ENCODE measurements at places on chromosomes 5 and 9.

DNA sequence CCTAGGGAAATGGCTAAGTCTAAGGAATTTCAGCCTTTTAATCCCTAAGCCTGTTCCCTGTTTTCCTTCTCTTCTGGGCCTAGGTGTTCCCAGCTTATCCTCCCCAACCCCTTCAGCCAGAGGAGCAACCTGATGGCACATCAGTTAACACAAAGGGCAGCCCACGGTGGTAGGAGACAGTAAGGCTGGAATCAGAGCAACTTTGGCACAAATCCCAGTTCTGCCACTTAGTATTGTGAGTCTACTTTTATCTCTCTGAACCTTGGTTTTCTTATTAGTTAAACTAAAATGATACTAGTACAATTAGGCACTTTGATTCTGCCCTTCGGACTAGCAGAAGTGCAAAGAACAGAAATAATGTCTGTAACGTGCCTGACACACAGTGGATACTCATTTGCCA, 246.8 kb downstream of the SAXO1 start:
- no peak for DNase-seq

DNA sequence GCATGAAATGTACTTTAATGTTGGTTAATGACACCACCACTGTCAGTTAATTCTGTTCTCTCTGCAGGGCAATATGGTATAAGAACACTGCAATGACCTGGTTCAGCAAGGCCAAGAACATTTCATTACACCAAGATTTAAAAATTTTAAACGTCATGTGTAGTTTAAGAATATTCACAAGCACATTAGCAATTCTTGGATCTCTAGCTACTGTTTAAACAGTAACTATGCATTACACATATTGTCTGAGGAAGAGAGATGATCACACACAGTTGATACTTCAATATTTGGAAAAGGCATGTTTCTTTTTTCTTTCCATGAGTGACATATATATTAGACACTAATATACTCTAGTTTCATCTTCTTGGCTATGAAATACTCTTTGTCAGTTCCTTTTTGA, 143.0 kb downstream of the ADAMTS12 start:
- DNase-seq, result no peak

GRCh38 chr5:131305138-131305689, 41.4 kb downstream of the CDC42SE2 start:
- no peak for DNase-seq

DNA sequence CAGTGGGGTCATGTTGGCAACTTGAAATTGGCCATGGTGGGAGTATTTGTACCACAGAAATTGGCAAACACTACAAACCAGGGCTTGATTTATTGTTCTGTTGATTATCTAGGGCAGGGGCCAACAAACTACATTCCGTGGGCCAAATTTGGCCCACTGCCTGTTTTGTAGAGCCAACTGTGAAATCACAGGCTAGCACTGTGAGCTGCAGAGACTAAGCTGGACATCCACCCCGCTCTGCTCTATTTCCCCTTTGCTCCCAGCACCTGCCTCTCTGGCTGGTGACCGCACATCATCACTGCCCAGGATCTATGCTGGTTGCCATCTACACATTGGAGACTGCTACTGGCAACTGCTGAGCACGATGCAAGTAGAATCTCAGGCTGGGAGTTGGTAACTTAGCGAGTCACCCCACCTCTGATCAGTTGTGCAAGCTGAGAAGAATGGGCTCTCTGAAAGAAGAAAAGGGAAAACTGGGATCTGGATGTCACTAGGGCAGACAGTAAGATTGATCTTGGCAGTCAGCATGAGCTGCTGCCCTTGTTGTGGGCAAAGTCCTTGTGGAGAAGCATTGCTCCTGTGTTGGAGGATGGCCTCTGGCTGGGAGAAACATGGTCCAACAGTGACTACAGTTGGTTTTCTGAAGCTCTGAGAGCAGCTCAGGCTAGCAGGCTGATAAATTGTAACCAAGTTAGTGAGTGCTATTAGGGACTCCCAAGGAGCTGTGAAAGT, 144.7 kb upstream of the RAD23B start:
- no peak for DNase-seq

- DNase-seq, result no peak
These were observed 62.7 kb upstream of the GRAMD2B start for GRCh38 chr5:126360467-126360866.

DNA sequence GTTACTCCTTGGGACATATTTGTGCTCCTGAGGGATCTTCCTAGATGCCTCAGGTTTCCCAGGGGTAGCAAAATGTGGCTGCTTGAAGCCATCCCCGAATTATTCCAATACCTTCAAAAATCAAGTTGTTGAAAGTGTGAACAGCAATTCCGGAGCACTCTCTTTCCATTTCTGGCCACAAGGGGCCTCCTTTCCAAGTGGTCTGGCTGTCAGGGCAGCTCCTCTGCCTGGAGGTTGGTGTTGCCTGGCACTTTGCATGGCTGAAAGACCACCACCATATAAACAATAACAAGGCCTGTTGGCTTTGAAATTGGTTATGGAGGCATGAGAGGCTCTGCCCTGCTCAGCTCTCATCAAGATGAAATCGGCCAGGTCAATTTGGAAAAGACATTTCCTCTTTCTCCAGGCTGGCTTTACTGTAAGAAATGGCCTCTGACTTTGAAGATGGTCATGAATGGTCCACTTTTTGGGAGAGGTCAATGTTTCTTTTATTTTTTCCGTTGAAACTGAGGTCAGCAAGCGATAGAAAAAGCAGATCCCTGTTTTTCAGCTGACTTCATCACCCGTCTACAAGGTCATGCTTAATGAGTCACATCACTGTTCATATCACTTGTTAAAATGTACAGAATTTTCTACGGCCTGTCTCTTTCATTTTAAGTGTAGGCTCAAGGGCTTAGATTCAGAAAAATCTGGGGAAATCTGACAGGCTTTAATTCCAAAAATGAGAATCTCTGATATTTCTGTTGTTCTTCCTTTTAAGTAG, 481.1 kb upstream of the ZNF608 start:
- no peak for DNase-seq

GRCh38 chr5:179869101-179869500, 10.5 kb upstream of the MRNIP start:
- DNase-seq, result no peak

DNA sequence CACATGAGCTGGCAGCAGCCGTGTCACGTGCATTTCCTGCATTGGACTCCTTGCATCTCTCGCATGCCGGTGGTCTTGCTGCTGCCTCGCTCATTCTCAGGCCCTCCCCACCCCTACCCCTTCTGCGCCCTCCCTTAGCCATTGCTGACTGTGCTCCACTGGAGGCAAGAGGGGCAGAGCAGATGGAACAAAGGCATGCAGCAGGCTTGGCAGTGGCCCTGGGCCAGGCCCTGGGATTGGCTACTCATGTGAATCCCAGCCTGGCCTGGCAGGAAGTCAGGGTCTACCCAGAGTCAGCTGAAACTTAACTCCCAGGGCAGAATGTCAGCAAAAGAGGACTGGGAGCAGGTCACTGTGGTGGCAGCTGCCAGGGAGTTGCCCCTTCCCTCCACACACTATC, 62.3 kb downstream of the TSTD2 start:
- no peak for DNase-seq

DNA sequence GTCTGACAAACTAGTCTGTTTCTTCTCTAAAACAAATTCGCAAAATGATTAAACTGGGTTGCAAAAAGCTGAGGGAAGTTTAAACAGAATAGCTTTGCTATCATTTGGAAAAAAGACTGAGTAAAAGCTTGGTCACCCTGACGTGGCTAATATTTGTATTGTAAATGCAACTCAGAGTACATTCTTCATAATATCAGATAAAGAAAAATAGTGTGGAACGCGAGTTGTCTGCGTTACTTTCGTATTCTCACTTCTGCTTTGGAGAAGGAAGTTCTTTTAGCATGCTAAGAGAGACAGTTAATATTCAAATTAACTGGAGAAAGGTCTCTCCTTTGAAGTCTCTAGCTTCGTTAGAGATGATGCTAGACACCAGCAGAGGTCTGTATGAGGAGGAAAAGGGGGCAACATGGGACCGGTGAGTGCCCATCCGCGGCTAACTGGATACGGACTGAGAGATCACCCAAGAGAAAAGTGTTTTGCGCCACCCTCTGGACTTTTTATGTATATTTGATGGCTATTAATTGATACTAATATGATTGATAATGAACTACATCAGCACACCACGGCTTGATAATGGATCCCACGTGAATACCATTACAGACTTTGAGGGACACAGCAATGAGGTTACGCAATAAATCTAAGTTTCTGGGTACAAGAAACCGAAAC, 2.9 kb upstream of the CNTRL start:
- DNase-seq, result no peak

DNA sequence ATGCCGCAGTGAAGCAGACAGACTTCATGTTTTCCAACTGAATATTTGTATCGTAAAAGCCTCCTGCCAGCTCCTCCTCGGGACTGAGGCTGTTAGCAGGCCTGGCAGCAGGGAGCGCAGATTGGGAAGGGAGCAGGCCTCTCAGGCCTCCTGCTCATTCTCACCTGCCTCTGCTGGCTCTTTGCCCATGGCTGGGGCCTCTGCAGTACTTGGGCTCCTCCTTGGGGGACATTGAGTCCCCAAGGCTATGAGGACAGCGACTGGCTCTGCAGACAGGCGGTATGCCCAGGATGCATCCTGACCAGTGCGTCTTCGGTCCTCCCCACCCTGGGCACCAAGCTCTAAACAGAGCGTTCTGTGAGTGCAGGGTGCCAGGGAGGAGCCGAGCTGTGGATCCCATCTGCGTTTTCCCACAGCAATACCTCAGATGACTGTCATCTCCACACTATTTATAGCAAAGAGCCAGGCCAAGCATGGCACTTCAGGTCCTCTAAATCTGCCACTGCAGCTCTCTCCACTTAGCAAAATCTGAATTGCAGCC, 38.7 kb downstream of the TSTD2 start:
- DNase-seq, result no peak

GRCh38 chr9:93596399-93596798, 20.0 kb downstream of the PHF2 start:
- DNase-seq, result no peak

DNA sequence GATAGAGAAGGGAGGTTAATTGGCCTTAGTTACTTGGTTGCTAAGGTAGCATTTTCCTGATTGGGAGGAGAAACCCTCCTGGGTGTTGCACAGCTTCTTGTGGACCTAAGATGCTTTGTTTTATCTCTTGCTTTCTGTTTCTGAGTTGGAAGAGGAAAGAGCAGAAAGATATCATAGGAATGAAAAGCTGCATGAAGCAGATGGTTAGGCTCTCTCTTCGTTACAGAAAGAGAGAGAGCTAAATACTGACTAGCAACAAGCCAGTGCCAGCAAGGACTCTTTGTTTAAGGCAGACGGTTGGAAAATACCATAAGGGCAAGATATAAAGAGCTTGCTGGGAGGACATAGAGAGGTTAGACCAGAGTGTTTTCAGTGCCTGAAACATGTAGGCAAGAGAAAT, 103.1 kb downstream of the ATG10 start:
- DNase-seq, result no peak

- DNase-seq, result no peak
These were observed 156.3 kb upstream of the IER5L start for GRCh38 chr9:129334105-129334935.

DNA sequence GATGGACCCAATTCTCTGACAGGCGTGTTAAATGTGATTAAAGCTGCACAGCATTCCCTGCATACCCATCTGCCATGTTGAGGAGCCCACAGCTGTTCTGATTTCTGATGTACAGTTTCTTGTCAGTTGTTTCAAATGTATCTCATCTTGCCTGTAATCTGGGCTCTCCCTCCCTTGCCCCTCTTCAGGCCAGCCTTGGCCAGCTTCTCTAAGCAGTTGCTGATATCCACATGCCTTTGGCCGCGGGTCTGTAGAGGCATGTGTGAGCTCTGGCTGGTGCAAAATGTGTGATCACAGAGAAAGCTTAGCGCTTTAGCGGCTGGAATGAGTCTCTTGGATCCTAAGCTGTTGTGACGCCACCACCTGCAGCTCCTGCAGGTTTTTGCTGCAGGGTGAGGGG, 332.0 kb downstream of the MLLT3 start:
- no peak for DNase-seq

DNA sequence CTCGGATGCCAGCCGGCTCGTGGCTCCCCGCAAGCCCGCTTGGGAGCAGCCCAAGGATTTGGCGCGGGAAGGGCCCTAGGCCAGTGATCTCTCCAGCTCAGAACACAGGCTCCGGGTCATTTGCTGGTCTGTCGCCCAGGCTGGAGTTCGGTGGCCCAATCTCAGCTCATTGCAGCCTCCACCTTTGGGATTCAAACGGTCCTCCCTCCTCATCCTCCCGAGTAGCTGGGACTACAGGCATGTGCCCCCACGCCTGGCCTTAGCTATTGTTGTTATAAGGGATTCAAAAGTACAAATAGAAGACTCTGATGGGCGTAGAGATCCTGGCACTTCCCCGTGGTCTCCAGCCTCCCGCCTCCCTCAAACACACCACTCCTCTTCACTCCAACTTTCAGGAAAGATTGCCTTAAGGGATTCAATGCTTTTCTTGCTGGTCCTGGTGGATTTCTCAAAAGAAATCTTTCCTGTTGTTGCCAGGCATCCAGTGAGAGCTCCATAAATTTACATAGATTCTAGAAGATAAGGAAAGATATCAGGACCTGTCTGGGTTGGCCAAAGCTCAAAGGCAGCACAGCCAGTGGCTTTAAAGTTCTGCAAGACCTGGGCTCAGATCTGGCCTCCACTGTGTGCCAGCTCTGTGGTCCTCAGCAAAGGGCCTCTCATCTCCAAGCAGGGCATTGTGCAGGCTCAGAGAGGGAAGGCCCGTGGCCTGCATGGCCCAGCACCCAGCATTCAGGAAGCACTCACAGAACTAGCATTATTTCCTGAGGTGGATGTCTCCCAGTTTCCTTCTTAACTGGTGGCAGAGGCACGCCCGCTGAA, 1.0 kb downstream of the AIF1L start:
- no peak for DNase-seq

Measured in cortex of kidney (tissue), 1 donor.